Nucleus accumbens (tissue), 56 donors: ENCODE measurements at places on chromosomes 13 and 19.

GRCh38 chr13:19658831-19659230 is 25.4 kb downstream of the MPHOSPH8 start:
- no peak for DNase-seq

DNA sequence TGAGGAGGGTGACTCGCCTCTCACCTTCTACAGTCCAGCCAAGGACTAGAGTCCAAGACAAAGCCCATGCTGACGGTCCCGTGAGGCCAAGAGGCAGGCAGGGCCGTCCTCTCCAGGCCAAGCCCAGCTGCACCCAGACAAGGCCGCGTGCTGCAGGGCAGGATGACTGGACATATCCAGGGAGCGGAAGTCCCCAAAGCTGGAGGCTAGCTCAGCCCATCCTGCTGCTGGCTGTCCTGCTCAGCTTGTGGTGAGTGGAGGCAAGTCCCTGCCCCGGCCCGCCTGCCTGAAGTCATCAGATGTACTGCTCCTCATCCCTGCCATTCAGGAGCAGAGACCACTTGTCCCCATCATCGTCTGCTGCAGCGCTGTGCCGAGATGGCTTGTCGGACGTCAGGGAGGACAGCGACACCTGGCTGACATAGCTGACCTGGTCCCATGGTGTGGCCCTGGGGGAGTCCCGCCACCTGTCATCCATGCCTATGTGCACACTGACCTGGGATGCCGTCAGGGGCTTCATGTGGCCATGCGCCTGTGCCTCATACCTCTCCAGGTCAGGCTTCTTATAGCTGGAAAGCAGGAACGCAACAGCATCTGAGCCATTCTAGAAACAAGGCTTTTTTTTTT is 72.8 kb downstream of the CCDC70 start:
- DNase-seq = no peak

DNA sequence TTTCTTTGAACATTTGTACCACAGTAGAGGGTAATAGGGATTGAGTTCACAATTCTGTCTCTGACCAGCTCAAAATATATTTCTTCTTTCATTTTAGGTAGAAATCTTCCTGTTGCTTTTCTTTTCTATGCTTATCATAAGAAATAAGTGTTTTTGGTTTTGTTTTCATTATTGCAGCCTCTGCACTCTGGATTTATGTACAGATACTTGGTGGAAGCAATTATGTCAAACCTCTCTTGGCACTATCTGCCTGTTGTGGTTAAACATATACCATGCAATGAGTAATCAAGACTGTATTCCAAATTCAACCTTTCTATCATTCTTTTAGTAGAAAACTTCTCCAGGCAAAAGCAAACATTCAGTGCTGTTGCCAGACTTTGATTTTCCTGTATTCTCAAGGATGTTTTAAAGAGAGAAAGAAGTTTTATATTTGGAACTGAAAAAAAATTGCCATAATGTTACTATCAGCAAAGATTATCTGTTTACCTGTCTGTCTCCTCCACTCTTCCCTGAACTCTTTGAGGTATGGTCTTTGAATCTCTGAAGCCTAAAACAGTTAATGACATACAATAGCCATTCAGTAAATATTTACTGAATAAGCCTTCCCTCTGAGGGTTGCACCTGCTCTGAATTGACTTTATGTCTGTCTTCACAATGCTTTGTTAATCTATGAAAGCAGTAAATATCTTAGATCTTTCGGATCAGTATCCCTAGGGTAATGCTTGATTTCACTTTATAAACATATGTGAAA is 612.5 kb upstream of the PRR20A start:
- no peak for DNase-seq

GRCh38 chr13:80529734-80530133 is 188.8 kb upstream of the SPRY2 start:
- no peak for DNase-seq

DNA sequence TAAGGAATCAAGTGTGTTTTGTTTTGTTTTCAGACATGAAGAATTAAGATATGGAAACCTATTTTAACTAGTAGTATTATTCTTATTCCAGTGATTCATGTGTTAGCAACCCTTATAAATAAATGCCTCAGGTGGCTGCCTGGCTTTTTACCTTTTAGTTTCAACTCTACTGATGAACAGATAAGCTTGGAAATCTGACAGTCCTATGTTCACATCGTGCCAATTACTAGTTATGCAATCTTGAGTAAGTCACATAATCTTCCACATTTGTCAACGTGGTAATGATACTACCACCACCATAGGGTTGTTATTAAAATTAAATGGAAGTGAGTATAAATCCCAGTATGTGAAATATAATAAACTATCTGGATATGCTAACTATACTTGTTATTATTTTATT is 64.3 kb downstream of the TBC1D4 start:
- no peak for DNase-seq
